LHCN-M2 (cell line): ENCODE measurements at places on chromosomes 3 and 15. TPM values are rescaled to one million over a fixed set of nuclear protein-coding genes. Genes with fewer than 3 reads are reported as not detected.

Gene GOLGA8J
- total RNA-seq: not detected in 2 replicates

Gene BBX
- total RNA-seq: 35.1 and 50.9 TPM in 2 replicates

Gene CHRNA5
- total RNA-seq: 5.5 and 9.6 TPM in 2 replicates

DNA sequence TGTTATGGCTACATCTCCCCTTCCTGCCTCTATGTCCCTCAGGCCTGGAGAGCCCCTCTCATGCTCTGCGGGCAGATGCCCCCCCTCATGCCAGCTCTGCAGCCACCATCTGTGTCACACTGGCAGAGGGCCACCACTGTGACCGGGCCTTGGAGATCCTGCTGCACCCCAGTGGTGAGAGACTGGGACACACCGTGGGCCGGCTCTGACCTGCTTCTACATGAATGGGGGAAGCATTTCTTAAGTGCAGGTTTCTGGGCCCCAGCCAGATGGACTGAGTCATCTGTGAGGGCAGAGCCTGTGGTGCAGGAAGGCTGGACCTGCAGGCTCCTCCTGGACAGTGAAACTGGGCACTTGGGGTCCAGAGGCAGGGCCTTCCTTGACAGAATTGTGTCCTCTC, 4.8 kb downstream of the VWA5B2 start:
- peak; percentile 77 for DNase-seq

DNA sequence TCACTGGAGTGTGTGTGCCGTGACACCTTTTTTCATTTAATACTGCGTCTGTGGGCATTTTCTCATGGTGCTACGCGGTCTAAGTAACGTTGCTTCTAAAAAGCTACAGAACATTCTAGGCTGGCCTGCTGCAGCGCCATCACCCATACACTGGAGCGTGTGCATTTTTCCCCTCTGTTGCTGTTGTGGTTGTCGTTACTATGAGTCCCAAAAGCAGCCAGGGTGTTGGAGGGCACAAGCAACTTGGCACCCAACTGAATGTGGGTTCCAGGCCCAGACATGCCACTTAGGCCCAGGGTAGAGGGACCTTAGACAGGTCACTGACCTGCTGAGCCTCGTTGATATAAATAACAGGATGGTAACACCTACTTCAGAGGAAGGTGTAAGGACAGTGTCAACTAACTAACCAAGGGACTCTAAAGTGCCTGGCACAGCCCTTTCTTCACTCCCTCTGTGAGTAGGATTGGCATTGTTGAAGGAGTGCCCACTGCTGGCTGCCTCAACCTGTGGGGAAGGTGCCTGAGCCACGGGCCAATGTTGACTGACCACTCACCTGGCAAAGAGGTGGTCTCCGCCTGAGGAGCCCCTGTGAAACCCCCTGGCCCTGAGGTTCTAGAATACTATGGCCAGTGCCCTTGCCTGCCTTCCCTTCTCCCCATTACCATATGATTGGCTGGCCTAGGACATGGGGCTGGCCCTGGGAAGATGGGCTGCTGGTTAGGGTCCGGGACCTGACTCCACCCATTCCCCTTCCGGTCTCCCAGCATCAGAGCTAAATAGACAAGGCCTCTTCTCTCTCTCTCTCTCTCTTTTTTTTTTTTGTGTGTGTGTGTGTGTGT, 3.5 kb downstream of the CSK start:
- no peak for DNase-seq

GRCh38 chr15:25022233-25022632, 67.4 kb downstream of the SNRPN start:
- peak; percentile 25 for DNase-seq

DNA sequence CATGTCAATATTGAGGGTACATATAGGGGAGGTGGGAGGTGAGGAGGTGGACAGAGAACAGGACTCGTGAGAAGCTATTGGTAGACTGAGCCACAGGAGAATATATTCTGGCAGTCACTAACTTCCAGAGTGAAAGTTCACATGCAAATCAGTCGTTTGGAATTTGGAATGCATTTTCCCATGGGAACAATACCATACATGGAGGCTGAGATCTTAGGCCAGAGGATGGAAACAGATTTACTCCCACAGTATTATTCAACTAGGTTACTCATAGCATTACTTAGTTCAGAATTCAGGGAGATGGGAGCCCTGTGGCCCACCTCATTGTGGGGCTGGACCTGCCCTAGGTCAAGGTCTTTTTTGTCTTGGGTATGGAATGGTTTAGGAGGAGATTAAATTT, 36.4 kb upstream of the ABHD2 start:
- DNase-seq: peak; percentile 91

DNA sequence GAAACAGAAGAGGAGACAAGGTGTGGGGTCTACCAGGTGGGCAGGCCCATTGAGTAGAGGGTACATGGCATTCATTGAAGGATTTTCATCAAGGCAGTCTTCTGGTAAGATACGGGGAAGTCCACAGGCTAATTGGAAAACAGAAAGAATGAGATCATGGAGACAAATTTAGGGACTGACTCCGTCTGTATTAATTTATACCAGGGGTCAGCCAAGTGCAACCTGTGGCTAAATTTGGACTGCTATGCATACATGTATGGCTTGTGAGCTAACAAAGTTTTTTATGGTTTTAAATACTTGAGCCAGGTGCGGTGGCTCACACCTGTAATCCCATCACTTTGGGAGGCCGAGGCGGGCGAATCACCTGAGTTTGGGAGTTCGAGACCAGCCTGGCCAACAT, 21.1 kb upstream of the SNRPN start:
- DNase-seq: no peak

GRCh38 chr15:42078903-42079302, 15.5 kb downstream of the PLA2G4D start:
- no peak for DNase-seq

DNA sequence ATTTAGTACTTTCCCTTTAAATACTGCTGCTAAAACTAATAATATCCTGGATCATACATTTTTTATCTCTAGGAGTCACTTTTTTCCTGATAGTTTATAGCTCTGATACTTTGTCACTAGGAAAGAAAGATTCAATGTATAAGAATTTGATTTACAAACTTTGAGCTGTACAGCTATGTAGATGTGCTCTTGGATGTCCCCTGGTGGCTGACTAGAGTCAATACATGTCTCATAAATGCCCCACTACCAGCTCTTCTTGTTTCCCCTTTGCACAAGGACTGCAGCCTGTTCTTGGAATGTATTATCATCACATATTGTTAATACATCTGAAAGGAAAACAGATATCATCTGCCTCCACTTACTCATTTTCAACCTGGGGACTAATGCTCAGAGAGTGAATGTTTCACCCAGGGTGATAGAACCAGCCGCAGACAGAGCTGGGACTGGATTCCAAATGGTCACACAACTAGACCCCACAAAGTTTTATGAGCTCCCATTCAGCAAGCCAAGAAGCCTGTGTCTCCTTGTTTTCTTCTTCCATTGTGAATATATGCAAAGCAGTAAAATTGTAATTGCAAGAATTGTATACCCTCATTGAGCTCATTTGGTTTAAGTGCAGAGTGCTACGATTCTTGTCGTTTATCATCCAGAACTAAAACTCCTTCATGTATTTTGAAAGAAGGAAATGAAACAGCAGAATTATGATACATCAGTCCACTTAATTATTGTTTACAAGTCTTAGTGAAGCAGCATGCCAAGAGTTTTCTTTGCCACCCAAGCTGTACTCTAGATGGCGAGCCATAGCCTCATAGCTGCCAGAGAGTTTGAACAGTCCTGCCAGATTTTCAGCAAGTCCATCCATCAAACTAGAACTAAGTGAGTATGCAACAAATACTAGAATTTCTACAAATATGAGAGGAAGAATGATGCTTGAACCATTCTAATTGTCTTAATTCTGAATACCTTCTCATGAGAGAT, 261.6 kb upstream of the LMCD1 start:
- peak; percentile 43 for DNase-seq

- DNase-seq: no peak
Measured at GRCh38 chr3:31988271-31988670, 6.7 kb downstream of the ZNF860 start.

DNA sequence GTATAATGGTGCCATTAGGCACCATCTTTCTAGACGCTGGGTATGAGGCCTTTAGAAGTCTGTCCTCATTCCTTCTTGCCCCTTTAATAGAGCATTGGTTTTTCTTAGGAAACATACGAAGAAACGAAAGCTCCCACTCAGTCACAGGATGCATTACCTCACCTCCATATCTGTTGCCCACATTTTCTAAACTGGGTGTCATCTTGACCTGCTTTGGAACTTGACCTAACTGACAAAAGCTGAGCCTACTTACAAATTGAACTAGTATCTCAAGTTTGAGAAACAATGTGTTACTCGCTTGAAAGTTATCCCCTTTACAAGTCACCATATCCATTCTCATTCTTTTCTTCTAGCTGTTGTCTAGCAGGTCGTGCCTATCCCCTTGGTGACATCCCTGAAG, 102.7 kb downstream of the VPS8 start:
- DNase-seq: no peak

DNA sequence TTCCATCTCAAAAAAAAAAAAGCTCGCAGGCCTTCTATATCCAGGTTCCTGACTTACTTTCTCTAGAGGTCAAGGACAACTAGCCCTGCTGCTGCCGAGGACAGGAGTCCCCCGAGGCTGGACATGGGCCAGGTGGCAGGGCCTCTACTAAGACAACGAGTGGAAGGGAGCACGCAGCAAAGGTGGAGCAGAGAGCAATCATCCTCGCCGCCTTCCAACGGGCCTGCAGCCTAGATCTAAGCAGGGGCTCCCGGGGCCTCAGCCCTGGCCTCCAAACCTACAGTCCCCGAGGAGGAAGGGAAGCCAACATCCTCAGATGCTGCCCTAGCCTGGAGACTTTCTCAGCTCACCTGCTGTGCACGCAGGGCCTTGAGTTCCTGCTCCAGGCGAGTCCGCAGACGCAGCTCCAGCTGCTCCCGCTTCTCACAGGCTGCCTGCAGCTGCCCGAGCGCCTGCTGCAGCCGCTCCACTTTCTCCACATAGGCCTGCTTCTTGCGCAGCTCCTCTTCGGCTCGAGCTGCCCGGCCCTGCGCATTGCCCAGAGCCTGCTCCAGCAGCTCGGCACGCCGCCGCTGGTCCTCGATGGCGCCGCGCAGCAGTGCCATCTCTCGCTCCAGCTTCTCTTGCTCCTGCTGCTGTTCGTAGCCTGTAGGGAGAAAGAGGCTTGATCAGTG, 12.9 kb downstream of the AMOTL2 start:
- DNase-seq: no peak

DNA sequence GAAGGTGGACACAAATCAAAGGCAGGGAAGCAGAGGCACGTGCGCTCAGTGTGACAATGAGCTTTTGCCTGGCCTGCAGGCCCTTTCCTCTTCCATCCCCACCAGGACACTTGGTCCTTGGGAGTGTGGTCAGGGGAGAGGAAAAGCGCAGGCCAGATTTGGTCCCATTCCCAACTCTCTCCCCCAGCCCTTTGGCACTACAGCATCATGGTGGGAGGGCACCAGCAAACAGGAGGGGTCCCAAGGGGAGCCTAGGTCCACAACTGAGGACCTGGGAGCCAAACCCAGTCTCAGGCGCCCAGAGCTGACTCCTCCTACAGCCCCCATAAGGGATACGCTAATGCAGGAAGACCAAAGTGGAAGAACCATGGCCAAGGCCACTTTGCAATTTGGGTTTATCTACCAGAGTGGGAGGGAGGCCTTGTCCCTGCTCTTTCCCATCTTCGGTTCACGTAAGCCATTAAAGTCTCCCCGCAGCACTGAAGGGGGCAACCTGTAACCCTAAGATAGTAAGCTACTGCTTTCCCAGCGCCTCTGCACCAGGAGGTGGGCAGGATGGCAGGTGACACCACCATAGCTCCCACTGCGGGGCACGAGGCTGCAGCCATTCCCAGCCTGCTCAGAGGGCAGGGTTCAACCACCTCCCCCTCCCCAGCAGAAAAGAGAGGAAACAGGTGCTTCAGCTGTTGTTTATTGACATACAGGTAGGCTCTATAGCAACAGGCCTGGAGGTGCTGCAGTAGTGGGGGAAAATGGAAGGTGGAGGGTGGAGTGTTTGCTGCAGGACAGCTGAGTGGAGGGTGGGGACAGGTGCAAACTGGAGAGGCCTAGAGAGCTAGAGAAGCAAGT, 993 bp upstream of the GRAMD2A start:
- no peak for DNase-seq
